Tibial nerve (tissue), 4 donors: ENCODE measurements at places on chromosomes 5 and 9. TPM values are rescaled to one million over a fixed set of nuclear protein-coding genes. Genes with fewer than 3 reads are reported as not detected.

DNA sequence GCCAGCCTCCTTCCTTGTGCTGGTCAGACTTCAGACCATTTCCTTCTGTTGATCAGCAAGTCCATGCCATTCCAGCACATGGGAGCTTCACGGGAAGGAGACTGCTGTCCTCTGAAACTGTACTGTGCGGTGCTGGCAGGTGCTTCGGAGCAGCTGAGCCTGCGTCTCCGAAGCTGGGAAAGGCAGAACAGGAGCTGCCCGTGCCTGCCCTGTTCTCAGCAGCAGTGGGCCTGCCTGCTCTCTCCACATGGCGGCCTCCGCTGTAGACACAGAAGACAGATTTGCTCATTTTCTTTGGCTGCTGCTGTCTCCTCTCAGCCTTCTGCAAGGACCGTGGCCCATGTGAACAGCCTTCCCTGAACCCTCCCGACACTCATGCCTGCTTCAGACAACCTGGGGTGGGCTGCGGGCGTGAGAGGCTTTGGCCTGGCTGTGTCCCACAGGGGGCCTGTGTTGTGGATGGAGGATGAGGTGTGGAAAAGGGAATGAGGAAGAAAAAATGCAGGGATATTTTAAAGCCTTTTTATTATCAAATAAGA, 43.1 kb downstream of the HABP4 start:
- DNase-seq, result no peak

DNA sequence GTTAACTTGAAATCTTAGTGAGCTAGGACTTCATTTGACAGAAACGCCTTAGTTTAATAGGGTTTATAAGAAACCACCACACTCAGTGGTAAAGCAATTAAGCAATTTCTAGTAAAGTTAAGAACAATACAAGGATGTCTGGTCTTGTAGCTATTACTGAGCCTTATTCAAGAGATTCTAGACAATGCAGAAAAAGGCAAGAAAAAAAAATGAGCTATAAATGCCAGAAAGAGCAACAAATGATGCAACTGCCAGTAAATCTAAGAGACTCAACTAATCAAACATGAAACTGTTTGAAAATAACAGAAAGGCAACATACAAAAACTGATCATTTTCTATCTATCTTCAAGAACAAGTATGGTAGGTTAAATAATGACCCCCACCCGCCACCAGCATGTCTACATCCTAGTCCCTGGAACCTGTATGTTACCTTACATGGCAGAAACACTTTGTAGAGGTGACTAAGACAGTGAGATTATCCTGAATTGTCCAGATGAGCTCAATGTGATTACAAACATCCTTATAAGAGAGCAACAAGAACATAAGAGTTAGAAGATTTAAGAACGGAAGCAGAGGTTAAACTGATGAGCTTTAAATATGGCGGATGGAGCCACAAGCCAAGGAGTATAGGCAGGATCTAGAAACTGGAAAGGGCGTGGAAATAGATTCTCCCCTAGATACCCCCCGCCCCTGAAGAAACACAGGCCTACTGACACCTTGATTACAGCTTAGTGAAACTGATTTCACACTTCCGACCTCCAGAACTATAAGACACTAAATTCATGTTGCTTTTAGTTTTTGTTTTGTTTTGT, 93.0 kb downstream of the SUSD1 start:
- DNase-seq, result no peak

- DNase-seq, result no peak
Observed at GRCh38 chr5:180718810-180719453, 20.9 kb downstream of the OR2Y1 start.

Gene RNF180
- 9.6 TPM for total RNA-seq

Gene ANKRD31
- total RNA-seq, result 1.5 TPM

GRCh38 chr9:20584968-20585643, 37.2 kb downstream of the MLLT3 start:
- DNase-seq, result no peak

- DNase-seq, result no peak
Observed at GRCh38 chr5:13115476-13115875, 829.0 kb downstream of the DNAH5 start.

Gene SPATA31A1
- total RNA-seq, result not detected

DNA sequence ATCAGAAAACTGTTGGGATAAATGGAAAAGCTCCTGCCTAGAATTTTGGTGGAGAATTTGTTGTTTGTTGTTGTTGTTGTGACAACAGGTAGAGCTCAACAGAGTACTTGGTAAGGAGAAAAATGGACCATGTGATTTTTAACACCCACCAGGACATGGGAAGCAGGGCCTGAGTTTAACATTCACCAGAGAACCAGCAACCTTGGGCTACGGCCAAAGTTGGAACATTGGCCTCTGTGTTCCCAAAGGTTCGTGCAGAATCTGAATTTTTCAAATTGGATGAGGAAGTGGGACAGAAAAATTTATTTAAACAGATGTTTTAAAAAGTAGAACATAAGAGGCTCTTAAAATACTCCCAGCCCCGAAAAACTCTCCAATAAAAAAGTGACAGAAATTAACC, 127.0 kb downstream of the GNA14 start:
- DNase-seq, result no peak

DNA sequence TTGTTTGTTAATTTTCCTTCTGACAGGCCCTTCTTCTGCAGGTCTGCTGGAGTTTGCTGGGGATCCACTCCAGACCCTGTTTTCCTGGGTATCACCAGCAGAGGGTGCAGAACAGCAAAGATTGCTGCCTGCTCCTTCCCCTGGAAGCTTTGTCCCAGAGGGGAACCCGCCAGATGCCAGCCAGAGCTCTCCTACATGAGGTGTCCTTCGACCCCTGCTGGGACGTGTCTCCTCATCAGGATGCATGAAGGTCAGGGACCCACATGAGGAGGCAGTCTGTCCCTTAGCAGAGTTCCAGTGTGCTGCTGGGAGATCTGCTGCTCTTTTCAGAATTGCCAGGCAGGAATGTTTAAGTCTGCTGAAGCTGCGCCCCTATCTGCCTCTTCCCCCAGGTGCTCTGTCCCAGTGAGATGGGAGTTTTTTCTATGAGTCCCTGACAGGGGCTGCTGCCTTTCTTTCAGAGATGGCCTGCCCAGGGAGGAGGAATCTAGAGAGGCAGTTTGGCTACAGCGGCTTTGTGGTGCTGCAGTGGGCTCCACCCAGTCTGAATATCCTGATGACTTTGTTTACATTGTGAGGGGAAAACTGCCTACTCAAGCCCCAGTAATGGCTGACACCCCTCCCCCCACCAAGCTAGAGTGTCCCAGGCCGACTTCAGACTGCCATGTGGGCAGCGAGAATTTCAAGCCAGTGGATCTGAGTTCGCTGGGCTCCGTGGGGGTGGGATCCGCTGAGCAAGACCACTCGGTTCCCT, 772.0 kb upstream of the FAM174A start:
- DNase-seq, result no peak

- DNase-seq, result no peak
Observed at GRCh38 chr9:6673326-6674025, 27.9 kb upstream of the GLDC start.

Gene SLC6A7
- not detected for total RNA-seq

- DNase-seq, result no peak
Observed at GRCh38 chr5:157518963-157519362, 56.6 kb downstream of the ADAM19 start.

GRCh38 chr9:35749515-35750255, 598 bp downstream of the RGP1 start:
- DNase-seq, result no peak

DNA sequence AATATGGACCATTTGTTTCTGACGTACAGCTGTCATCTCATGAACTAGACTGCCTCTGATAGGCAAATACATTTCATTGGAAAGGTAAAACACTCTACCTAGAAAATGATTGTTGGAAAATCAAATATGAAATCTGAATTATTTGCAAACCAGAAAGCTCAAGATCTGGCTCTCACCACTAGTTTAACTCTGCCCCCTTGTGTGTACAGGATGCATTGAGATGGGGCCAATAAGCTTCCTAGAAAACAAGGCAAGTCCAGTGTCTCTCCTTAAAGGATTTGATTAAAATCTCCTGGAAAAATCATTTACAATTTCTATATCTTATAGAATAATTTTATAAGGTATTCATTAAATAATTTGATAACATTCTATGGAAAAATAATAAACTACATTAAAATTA, 311.9 kb upstream of the ANKH start:
- DNase-seq, result no peak

Gene SMIM3
- 38.6 TPM for total RNA-seq

DNA sequence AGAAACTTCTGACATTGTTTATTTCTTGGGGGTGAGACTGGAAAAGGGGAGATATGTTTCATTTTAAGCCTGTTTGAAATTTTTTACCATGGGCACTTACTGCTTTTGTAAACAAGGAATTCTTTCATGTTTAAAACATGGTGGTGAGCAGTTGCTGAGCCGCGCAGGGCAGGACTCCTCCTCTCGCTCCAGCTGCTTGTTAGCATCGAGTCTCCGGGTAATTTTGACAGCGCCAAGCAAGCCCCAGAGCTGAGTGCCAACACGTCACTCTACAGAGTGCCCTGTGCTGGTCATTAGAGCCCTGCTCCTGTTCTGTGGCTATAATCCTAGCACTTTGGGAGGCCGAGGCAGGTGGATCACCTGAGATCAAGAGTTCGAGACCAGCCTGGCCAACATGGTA, 116.5 kb upstream of the MSX2 start:
- no peak for DNase-seq

Gene STPG3
- total RNA-seq, result not detected

GRCh38 chr5:77758141-77758938, 17.8 kb downstream of the TBCA start:
- DNase-seq, result no peak

DNA sequence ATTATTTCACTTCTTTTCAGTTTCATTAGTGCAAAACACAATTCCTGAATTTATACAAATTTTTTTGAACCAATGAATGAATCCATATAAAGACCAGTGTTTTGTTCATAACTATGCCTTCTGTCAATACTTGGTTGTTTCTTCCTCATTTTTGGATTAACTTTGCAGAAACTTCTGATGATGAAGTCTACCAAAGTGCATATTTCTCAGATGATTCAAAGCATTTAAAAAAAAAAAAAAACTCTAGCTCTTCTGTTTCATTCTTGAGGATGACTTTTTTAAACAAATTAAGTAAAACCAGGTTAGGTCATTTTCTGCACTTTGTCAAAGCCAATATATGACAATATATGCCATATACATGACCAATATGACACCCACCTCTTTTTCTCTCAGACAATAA, 92.6 kb downstream of the CHSY3 start:
- no peak for DNase-seq

DNA sequence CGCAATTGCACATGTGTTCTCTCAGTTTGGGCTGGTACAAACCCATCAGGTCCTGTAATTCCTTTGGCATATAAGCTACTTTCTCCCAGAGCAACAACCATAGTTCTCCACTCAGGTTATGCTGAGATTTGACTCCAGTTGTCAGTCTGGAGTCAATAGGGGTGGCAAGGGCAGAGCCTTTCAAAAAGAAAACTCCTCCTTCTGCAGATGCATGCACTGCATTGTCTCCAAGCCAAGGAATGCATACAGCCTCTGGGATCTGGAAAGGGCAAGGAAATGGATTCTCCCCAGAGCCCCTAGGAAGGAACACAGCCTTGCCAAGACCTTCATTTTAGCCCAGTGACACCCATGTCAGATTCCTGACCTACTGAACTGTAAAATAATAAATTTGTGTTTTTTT, 31.0 kb upstream of the GZMA start:
- no peak for DNase-seq

Gene CYLC2
- not detected for total RNA-seq

- no peak for DNase-seq
Observed at GRCh38 chr5:19208397-19208796, 779.6 kb downstream of the CDH18 start.

Gene PCDHB11
- total RNA-seq, result 7.8 TPM

GRCh38 chr9:98854266-98854665, 46.8 kb downstream of the GALNT12 start:
- DNase-seq, result no peak

Gene SETD9
- 4.5 TPM for total RNA-seq

DNA sequence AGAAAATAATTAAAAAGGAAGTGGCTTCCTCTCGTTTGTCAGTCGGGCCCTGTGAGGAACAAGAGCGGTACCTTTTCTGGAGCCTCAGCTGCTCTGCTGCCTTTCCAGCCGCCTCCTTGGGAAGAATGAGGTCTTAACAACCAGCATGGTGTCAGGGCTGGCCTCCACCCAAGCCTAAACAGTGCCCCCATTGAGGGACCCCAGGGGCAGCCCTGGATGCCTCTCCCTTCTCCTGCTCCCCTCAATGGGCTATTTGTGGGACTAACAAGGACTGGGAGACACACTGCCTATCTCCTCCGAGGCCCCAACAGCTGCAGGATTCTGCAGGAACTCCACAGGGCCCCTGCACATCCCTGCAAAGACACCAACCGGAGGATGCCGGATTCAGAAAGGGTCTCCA, 155.4 kb upstream of the MAP3K1 start:
- DNase-seq, result no peak

- DNase-seq, result no peak
Observed at GRCh38 chr9:121584421-121584820, 67.0 kb upstream of the DAB2IP start.

GRCh38 chr9:69204849-69205248, 30.8 kb downstream of the TJP2 start:
- DNase-seq, result no peak

Gene HSPB3
- total RNA-seq, result not detected

- no peak for DNase-seq
Observed at GRCh38 chr9:123005964-123006363, 27.5 kb upstream of the GPR21 start.

Gene C9orf50
- total RNA-seq, result 0.90 TPM

Gene GPR21
- total RNA-seq, result not detected

- no peak for DNase-seq
Observed at GRCh38 chr9:37293664-37294524, 128.6 kb upstream of the GRHPR start.

Gene BDP1
- total RNA-seq, result 34.9 TPM

DNA sequence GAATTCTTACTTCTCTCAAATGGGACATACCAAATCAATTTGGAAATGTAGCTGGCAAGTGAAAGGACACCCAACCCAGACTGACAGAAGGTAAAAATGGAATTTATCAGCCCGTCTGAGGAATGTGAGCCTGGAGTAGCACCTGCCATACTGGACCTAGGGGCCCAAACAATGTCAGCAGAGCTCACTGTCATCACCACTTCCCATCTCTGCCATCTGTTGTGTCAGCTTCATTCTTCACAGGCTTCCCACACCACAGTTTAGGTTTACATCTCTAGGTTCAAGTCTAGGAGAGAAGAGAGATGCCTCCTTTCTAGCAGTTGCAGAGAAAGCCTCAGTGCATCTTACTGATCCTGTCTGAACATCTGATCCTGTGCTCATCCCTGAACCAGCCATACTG, 222.4 kb downstream of the DOCK8 start:
- no peak for DNase-seq
